Psoas muscle (tissue), 8 donors: ENCODE measurements at places on chromosomes 7 and 10. TPM values are rescaled to one million over a fixed set of nuclear protein-coding genes. Genes with fewer than 3 reads are reported as not detected.

DNA sequence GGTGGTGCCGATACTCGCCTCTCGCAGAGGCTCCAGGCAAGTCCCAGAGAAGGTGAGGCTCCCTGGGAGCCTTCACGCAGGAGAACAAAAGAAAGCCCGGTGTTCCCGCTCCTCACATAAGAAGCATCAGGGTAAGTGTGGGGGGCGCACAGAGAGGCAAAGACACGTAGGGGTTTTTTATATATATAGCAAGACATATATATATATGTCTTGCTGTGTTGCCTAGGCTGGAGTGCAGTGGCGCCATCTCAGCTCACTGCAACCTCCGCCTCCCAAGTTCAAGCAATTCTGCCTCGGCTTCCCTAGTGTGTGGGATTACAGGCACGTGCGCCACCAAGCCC lies 61.3 kb downstream of the PDIA4 start:
- DNase-seq: no peak

The ASZ1 gene
- total RNA-seq: not detected

GRCh38 chr7:4115442-4115841 lies 566.7 kb upstream of the FOXK1 start:
- no peak for DNase-seq

The MMP21 gene
- not detected for total RNA-seq

GRCh38 chr10:112945811-112946210 lies 4.2 kb upstream of the TCF7L2 start:
- DNase-seq: no peak

GRCh38 chr10:33507662-33508425 lies 173.4 kb upstream of the NRP1 start:
- no peak for DNase-seq

The LRRC18 gene
- not detected for total RNA-seq

GRCh38 chr10:13092291-13093102 lies 7.5 kb upstream of the OPTN start:
- no peak for DNase-seq

DNA sequence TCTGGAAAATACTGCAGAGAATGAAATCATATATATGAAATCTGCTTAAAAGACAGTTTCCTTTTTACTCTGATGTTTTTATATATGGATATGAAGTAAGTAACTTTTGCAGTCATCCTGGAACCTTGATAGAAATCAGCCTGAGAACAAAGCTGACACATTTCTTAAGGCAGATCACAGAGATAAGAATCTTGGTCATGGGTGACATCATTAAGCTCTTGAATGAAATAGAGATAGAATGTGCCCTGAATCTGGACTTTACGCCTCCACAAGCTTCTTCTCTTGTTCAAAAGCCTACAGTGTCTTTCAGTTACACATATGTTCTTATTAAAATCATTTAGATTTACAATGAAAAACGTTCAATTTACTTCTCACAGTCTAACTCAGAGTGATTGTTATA lies 319.1 kb upstream of the CNTNAP2 start:
- DNase-seq: no peak

The GNAT3 gene
- not detected for total RNA-seq

The PON3 gene
- total RNA-seq: 0.44 TPM

The CARD11 gene
- total RNA-seq: 0.54 TPM

GRCh38 chr7:141295367-141295895 lies 221.6 kb downstream of the TMEM178B start:
- DNase-seq: no peak

DNA sequence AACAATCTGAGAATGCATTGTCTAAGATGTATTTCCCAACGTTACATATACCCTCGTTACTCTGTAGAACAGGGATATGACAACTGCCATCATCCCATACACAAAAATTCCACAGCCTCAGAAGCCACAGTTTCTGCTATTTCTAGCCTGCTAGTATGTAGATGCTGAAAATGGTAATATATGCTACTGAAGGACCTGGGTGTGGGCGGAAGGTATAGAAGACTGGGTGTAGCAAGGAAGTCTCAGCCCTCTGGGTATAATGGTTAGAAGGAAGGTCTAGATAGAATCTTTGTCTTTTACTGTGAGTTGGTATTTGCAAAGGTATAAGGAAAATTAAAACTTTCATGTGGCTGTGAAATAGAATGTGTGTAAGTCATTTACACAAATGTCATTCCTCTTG lies 79.2 kb upstream of the HPS1 start:
- no peak for DNase-seq

DNA sequence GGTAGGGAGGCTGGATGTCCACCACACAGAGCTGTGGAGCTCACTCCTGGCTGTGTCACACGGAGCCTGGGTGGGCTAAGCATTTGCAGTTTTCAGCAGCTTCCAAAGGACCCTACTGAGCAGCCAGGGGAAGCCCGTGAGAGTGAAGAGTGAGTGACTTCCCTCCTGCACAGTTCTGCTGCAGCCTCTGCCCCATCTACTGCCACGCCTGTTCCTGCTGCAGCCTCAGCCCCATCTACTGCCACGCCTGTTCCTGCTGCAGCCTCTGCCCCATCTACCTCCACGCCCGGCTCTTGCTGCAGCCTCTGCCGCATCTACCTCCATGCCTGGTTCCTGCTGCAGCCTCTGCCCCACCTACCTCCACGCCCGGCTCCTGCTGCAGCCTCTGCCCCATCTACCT lies 12.2 kb downstream of the ADAM8 start:
- no peak for DNase-seq

The HOXA7 gene
- total RNA-seq: 5.3 TPM

- no peak for DNase-seq
Measured at GRCh38 chr7:81666209-81666608, 103.6 kb downstream of the HGF start.

GRCh38 chr10:31591569-31591968 lies 272.6 kb downstream of the ZEB1 start:
- no peak for DNase-seq

The DNAJC12 gene
- total RNA-seq: 7.8 TPM

GRCh38 chr7:107937531-107937930 lies 46.5 kb downstream of the DLD start:
- no peak for DNase-seq

DNA sequence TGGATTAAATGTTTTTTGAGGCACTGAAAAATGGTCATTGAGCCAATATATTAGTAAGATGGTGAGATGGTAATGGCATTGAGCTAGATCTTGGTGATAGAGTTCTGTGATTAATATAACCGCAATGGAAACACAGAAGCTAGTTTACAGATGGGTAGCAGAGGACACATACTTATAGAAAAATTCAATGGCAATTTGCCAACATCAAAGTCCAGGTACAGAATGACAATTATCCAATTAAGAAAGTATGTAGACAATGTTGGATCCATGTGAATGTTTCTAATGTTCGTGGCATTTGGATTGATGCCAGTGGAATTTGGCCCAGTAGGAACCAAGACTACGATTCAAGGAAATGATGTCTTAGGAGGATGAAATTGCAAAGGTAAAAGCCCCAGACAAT lies 187.8 kb downstream of the GNAT3 start:
- DNase-seq: no peak

The NAPEPLD gene
- total RNA-seq: 9.6 TPM

- DNase-seq: no peak
Measured at GRCh38 chr10:101856626-101857025, 13.0 kb upstream of the KCNIP2 start.

The CALCR gene
- 0.64 TPM for total RNA-seq

GRCh38 chr7:2168615-2169311 lies 64.0 kb downstream of the MAD1L1 start:
- no peak for DNase-seq

The DLX6 gene
- not detected for total RNA-seq

DNA sequence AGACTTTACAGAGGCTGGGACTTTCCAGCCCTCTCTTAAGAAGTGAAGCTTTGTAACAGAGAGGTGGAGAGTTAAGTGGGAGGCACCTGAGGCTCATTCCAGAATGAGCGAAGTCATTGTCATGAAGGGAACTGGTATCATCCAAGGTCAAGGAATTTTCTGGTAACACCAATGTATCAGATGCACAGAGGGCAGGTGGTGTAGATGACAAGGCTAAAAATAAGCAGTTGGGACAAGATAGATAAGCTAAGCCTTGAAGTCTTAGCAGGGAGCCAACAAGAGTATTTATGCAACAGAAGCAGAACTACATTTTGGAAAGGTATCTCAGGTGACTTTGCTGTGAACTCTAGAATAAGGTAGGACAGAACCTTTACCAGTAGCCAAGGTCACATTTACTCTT lies 257.0 kb upstream of the AUTS2 start:
- DNase-seq: no peak

- DNase-seq: no peak
Measured at GRCh38 chr7:77838929-77839491, 40.4 kb downstream of the PHTF2 start.

The PNLIP gene
- not detected for total RNA-seq

DNA sequence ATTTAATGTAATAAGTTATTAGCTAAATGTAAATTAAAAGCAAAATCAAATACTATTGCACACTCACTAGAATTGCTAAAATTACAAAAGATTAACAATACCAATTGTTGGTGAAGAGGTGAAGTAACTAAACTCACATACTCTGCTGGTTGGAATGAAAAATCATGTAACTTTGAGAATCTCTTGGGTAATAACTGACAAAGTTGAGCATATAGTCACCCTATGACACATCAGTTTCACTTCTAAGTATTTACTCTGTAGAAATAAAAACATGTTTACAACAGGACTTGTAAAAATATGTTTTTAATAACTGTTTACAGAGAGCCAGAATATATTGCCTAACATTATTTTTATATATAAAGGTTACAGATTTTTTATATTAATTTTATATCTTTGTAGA lies 33.6 kb downstream of the CNTNAP2 start:
- DNase-seq: no peak
